Foreskin keratinocyte (primary cell): ENCODE measurements at places on chromosomes 6 and 20.

DNA sequence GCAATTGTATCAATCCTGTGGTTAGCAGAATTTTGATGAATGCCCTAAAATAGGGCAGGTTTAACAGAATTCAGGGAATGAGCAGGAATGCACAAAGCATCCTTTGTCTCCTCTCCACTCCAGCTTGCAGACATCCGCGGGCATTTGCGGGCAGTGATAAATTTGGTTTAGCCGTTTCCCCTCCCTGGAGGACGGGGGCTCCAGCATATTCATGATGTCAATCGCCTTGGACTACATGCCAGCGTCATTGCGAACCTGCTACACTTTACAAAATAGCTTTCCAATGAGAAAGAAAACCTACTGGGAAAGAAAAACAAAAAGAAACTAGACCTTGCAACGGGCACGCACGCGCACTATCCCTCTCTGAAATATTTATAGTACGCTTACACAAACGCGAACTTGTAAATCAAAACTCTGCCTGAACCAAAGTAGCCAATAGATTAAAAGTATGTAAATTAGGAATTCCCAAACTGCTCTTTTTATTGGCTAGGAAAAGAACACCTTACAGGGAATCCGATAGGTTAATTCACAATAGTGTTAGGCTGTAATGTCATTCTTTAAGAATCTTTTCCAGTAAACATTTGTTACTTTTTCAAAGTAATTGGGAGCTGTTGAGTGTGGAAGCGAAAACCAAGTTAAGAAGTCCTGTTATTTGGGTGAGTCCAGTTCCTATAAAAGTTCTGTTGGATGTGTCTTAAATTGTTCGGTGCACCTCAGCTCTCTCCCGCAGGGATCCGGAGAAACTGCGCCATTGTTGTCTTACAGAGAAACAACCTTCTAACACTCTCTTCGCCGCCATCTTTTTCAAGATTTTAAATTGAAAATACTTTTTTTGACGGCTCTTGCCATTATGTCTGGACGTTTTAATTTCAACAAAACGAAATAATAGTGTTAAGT is 136.7 kb downstream of the HFE start:
- DNase-seq, result peak; percentile 94

DNA sequence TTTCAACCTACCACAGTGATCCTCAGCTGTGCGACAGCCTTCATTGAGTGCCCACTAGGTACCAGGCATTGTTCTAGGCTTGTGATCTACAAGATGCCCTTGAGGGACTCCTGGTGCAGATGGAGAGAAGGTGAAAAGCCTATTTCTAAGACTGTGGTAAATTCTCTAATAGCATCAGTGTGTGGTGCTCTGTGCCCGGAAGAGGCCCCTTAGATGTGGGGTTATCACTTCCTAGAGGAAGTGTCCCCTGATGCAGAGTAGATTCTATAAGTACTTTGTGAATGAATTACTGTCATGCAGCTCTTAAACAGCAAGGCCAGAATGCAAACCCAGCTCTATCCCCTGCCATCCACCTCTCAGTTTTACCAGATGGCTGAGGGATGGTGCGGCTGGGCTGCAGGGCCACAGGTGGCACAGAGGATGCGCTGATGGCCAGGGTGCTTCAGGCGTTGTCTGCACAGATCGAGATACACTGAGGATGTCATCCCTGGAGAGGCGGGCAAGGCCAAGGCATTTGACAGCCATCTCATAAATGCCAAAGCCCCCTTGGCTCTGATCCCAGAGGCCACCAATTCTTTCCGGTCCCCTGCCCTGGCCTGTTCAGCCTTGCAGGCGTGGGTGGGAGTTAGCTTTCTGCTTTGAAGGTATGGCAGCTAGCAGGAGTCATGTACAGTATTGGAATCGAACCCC is 96.7 kb downstream of the TOX2 start:
- DNase-seq, result no peak

DNA sequence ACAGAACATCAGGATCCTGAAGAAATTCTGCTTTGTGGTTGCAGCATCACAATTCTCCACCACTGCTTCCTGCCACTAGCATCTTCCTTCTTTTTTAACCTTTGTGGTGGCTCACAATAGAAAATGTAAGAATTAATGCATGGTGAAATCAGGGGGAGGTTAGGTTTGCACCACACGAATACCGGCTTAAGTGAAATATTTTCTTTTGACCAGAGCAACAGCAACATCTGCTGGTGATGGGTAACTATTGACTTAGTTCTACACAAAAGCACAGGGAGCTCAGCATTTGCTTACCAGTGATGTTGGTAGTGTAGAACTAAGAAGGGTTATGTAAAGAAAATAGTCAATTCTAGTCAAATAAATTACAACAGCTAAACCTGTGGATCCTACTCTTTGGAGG is 280.5 kb downstream of the SYNE1 start:
- DNase-seq, result no peak

- peak; percentile 60 for DNase-seq
Measured at GRCh38 chr6:37845930-37846329, 26.4 kb downstream of the ZFAND3 start.
